Kidney capillary endothelial cell (primary cell): ENCODE measurements at places on chromosomes 1 and 21.
A peak's percentile ranks its signal among the peaks of the same experiment; 100 is the strongest.

DNA sequence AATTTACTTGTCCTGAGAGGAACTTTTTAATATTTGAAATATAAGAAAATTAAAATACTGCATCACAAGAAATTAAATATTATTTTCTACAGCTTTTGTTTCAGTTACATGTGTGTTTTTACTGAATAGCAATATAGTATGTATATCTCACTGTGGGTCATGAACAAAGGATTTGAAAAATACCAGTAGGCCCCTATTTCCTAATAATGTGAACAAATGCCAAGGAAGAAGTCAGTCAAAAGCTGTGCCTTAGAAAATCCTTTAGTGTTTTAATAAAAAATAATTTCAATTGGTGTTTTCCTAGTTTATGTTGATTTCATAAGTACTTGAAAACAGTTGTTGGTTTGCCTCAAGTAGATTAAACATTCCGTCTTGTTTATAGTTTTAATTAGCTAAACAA, 46.7 kb downstream of the SMYD3 start:
- no peak for DNase-seq

DNA sequence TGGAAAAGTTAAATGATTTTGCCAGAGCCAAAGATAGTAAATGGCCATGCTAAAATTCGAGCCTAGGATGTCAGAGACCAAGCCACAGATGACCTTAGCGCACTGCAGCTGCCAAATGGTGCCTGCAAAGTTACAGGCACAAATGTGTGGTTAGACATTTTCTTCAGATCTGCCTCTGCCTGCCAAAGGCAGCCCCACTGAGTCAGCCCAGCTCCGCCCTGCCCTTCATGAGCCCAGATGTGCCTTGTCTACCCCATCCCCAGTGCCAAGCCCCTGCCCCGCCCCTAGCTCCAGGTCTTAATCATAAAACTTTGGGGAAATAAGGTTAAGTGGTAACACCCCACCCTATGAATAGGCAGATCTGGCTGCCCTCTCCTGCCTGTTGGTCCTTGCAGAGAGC, 105.9 kb downstream of the DTL start:
- DNase-seq, result no peak

DNA sequence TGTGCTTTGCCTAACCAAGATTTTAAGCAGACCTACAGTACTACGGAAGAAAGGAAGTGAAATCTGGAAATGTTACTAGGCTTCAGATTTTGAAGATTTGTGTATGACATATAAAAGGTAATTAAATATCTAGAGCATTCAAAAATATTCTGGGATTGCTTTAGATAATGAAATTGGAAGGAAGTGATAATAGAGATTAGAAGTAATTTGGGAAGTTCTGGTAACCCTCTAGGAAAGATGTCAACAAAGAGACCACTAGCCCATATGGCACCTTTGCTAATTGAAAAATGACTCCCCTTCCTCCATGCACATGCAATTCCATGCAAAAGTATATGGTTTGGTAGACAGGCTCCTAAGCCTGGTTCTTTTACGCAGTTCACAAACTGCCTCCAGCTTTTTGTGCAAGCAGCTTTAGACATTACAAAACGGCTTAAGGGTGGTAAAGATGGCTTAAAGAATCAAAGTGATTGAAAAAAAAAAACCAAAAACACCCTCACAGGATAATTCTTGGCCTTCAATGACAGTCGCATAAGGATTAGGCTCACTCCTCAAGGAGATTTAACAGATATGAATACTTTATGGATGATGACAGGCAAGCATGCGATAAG, 81.8 kb downstream of the LRRC7 start:
- no peak for DNase-seq

GRCh38 chr1:208112401-208112800, 131.8 kb downstream of the PLXNA2 start:
- no peak for DNase-seq

DNA sequence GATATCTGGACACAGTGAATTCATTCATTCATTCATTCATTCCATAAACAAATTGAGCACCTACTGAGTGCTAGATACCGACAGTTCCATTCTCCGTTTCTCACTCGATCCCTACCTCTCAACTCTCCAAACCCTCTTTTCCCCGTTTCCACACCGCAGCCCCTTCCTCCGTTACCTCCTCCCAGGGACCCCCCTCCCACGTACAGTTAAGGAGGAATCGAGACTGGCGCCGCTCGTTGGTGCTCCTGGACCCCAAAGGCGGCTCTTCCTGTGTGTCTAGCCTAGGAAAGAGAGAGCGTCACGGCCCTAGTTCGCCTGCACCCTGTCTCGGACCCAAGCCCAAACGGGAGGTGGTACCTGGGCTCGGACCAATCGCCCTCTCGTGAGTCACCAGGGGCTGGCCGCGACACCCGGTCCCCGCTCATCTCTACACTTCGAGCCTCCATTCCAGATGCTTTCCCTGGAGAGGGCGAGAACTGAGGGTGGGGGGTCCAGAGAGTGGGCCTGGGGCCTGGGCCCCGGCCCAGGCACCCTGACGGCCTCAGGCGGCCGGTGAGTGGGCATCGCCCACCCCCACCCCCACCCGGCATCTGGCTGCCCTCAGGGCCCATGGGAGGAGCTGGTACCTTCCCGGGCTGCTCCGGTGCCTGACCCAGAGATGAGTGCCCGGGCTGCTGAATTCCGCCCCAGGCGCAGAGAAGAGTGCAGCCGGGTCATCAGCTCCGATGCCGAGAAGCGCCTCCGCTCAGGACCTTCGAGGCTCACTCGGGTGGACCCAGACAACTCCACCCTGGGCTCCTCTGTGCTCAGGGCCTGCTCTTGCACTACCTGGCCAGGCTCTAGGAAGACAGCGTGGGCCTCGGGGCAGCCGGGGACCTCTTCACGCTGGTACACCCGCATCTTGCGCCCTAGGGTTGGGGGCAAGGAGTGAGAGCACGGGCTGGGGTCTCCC, 4.9 kb downstream of the ARHGEF19 start:
- DNase-seq, result no peak

GRCh38 chr1:110084227-110085078, 14.0 kb upstream of the ALX3 start:
- DNase-seq, result no peak

DNA sequence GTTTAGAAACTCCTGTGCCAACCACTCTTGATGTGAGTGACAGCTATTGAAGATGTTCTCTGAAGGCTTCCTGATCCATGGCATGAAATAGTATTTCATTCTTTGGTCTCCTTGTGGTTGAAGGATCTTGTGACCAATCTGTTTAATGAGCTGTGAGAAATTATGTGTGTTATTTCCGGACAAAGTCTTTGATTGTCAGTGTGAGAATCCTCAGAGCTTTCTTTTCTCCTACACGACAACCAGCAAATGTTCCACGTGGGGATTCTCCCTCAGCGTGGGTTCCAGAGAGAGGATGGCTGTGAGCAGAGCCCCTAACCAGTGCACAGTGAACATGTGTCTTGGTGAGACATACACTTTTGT, 45.0 kb upstream of the HOOK1 start:
- no peak for DNase-seq

DNA sequence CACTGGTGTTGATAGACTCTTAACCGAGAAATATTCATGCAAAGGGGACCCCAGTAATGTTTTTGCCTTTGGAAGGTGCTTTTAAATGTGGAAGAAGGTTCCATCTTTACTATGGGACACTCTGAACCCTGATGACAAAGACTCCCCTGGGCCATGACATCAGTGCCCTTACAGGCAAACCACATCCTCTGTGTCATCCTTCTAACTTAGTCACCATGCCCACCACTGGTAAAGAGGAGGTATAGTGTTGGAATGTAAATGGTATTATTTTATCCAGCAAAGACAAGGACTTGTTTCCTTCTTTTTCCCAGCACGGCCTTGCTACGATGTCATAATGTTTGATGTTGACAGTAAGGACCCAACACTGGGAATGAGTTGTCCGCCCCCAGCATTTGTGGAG, 12.6 kb downstream of the METTL13 start:
- peak; percentile 90 for DNase-seq

- DNase-seq, result no peak
These were observed 144.1 kb downstream of the PLXNA2 start for GRCh38 chr1:208100106-208100505.

DNA sequence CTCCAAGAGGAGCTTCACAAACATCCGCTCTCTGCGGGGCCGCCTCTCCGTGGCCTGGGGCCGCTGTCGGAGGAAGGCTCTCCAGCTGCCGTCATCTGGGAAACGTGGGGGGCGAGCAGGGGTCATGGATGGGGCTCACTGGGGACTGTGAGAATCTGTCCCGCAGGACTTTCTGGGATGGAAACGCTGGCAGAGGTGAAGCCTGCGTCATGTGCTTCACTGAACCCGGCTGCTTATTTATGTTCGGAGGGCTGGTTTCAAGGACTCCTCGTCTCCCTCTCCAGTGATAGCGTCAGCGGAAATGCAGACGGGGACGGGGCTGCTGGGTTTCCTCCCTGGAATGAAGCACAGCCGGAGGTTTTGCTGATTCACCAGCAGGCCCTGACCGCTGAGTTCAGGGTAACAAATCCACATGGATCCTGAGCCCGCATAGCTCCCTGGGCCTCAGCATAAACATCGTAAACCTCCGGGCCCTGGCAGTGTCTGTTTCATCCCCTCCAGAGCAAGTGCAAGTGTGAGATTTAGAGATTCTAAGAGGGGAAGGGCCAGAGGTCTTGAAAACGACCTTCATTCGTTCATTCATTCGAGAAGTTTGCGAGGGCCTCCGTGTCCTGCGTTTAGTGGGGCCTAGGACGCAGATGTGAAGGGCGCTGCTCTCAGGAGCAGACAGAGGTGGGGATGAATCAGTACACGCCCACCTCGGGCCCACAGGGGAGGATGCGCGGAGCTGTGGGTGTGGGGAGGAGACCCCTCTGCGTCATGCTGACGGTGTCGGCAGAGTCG, 7.0 kb upstream of the POFUT2 start:
- peak; percentile 98 for DNase-seq

GRCh38 chr1:169906938-169907337, 13.2 kb upstream of the SCYL3 start:
- no peak for DNase-seq

DNA sequence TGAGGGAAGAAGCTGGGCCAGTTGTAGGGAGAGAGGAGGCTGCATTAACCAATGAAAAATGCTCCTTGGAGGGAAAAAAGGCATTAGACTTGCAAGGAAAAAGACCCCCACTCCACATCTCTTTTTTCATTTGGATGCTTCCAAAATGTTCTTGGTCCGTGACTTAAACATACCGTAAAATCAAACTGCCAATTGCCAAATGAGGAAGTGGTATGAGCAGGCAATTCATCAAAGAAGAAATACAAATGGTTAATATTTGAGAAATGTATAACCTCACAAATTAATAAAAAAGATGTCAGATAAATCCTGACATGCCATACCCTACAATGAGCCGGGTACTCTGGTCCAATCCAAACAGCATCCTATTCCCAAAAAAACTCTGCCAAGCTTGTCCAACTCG, 30.6 kb downstream of the KANK4 start:
- no peak for DNase-seq

DNA sequence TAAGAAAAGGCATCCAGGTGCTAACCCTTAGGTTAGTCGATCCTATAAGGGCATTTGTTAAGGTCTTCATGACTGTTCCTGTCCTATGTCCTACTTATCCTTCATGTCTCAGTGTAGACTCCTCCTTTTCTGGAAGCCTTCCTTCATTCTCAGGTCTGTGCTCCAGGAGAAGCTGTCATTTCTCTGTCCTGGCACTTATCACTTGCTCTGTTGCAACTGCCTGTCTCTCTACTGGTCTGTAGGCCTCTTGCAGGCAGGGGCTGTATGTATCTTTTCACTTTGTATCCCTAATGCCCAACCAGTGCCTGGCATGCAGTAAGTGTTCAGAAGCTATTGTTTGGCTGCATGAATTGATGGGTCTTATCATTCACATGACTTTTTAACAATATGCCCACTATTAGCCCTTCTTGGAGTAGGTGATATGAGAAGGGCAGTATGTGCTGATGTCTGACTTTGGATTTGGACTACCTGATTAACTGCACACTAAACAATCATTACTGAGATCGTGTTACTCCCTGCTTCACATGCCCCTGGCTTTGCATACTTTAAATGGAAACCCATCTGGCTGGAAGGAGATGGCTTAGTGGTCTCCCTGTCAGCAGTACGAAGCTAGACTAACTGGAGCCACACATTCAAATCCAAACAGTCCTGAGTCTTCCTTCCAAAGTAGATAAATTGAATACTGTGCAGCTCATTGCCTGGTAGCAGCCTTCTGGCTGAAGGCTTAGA, 88.8 kb downstream of the RGL1 start:
- DNase-seq, result no peak

- peak; percentile 37 for DNase-seq
These were observed 12.4 kb downstream of the EPB41 start for GRCh38 chr1:28926629-28927265.

- no peak for DNase-seq
These were observed 58.1 kb downstream of the LHX4 start for GRCh38 chr1:180287988-180288705.

GRCh38 chr1:12591267-12591938, 26.6 kb downstream of the DHRS3 start:
- DNase-seq, result no peak

DNA sequence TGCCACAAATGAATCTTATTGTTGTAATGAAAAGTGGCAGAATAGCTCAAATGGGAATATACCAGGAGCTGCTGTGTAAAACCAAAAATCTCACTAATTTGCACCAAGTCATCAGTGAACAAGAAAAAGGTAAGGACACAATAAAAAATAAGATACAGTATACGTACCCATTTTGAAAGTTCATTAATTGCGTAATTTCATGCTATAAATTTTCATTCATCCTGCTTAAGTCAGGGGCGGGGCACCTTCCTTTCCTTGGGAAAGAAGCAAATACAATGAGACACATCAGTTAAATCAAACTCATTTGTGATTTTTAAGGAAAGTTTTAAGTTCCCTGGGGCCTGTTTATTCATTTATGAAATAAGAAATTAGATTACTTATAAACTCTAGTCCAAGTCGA, 65.4 kb downstream of the HSPA13 start:
- no peak for DNase-seq

- no peak for DNase-seq
These were observed 24.4 kb downstream of the KCNA2 start for GRCh38 chr1:110581682-110582145.

DNA sequence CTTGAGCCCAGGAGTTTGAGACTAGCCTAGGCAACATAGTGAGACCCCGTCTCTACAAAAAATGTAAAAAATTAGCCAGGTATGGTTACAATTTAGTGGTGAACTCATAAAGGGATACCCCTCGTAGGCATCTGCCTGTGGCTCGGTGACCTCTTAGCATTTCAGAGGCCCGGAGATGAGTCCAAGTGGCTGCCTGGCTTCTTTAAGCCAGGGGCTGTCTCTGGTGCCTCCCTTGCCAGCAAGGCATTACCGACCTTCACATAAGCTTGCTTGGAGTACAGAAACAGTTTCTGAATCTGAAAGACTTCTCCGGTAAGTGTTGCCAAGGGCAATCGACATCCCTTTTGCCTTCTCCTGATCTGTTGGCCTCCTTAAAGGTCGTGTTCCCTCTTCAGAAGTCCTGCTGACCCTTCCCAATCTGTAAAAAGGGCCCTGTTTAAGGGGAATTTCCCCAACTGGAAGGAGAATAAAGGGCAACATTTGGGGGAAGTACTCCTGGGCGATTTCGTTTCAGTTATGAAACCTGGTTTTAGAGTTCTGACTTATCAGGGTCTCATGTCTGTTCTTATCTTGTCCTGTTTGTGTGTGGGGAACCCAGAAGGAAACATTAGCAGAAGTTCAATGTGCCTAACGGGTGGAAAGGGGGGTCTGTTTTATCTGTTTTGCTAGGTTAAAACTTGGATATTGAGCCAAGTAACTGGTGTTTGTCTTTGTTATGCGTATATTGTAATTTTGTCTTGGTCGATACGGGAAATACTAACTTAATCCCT, 32.9 kb downstream of the KIFAP3 start:
- DNase-seq, result no peak

- no peak for DNase-seq
These were observed 24.5 kb downstream of the ELF3 start for GRCh38 chr1:202034683-202035462.

GRCh38 chr1:20329793-20330542, 39.3 kb downstream of the VWA5B1 start:
- DNase-seq, result no peak
